SW 1271 (cell line): ENCODE measurements at places on chromosomes 4 and X.
A peak's percentile ranks its signal among the peaks of the same experiment; 100 is the strongest.

DNA sequence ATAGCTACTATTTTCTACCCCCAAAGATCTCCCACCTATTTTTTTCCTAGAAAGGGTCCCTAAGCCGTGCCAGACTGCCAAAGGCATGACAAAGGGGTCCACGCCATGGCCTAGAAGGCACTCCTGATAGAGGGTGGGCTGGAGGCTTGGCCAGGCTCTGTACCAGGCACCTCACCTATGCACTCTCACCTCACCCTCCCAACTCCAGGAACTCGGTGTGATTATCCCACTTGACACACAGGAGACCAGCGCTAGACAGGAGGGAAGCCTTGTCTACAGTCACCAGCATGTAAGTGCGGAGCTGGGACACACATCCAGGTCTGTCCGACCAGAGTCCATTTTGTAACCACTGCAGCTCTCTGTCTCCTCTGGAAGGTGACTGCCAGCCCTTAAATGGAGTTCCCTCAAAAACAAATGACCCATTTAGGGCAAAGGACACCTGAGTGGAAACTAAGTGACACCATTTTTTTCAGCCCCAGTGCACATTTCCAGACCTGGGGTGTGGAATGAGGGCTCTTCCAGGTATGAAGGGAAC is 106.4 kb downstream of the RTL5 start:
- no peak for DNase-seq

DNA sequence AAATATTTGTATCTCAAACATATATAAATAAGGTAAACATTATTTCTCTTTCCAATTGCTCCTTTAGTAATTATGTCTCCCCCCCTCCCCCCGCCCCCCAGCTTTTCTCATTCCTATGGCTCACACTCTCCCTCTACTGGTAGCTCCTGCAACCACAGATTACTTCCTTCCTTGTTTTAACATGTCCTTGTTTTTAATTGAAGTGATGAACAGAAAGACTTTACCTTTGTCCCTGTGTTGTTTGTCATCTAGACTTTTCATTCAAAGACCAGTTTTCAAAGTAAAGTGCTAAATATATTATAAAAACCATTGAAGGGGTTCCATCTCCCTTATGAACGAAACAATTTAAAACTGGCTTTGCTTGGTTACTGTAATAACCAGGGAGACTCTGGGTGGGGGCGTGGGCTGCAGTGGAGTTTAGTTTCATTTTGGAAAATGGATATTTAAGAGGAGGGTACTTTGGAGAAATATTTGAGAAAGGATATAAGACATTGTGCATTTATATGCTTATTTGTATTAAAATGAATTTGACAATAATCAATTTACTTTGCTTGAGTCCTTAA is 352.9 kb downstream of the RAPGEF2 start:
- DNase-seq = peak; percentile 8

DNA sequence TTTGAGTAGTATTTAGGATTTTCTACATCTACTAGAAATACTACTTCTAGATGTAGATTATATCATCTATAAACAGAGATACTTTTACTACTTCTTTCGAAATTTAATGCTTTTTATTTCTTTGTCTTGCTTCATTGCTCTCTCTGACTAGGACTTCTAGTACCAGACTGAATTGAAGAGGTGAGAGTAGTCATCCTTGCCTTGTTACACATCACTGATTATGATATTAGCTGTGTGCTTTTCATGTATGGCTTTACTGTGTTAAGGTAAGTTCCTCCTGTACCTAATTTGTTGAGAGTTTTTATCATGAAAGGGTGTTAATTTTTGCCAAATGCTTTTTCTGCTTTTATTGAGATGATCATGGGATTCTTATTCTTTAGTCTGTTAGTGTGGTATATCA is 19.6 kb upstream of the IL2 start:
- no peak for DNase-seq

GRCh38 chrX:131199091-131199490 is 90.0 kb downstream of the IGSF1 start:
- DNase-seq = no peak

- DNase-seq = no peak
Measured at GRCh38 chr4:144190009-144190408, 49.5 kb upstream of the GYPA start.

DNA sequence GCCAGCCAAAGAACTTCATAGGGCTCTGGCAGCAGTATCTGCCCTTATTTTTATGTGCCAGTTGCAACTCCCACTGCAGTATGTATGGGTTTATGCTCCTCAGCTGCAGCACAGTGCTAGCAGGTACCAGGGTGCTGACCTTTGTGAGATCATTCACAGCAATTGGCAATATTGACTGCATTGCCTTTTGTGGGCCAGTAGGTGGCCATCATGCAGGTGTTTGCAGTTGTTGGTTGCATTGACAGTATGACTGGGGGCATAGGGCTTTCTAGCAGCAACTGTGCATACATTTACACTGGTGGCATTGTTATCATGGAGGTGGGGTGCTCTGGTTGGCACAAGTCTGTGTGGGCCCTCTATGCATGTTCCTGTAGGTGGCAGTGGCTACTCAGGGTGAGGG is 42.5 kb downstream of the FAAH2 start:
- no peak for DNase-seq

GRCh38 chrX:39669668-39670067 is 428.1 kb downstream of the BCOR start:
- DNase-seq = no peak
